ENCODE measurements at places on chromosomes 4 and X.

- no peak for DNase-seq
These were observed 34.5 kb downstream of the ACE2 start for GRCh38 chrX:15566244-15566643.

DNA sequence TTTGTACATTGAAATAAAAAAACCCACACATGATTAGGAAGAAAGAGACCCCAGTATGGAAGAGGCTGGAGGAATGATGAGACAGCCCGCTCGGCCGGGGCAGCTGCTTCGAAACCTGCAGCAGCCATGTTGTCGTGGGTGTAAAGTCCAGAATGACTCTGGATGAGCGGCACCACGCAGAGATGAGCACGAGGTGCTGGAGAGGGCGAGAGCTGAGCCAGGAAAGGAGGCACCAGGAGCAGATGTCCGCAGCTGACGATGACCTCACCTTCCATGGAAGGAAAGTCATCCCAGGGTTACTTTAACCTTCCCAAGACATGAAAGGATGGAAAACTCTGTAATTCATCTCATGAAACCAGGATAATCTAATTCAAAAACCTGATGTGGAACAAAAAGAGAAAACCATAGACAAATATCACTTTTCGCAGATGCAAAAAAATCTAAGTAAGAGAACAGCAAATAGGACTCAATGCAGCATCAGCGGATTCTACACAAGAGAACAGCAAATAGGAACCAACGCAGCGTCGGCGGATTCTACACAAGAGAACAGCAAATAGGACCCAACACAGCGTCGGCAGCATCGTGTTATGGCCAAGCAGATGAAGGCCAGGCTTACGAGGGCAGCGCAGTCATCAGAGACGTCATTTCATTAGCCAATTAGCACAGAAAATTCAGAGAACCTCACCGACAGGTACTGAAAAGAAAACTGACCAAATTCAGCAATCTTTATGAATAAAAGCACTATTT is 25.9 kb upstream of the SPON2 start:
- DNase-seq = no peak

GRCh38 chr4:161714022-161714751 is 449.6 kb downstream of the FSTL5 start:
- DNase-seq = no peak

GRCh38 chr4:152356428-152357034 is 179.4 kb downstream of the FBXW7 start:
- no peak for DNase-seq

- DNase-seq = no peak
These were observed 14.2 kb downstream of the LRP2BP start for GRCh38 chr4:185381288-185382196.

- no peak for DNase-seq
These were observed 2.9 kb downstream of the UBA6 start for GRCh38 chr4:67697860-67698687.
